ENCODE measurements at places on chromosomes 1 and 21.
A peak's percentile ranks its signal among the peaks of the same experiment; 100 is the strongest.

GRCh38 chr1:197994907-197995407, 77.8 kb downstream of the LHX9 start:
- no peak for DNase-seq

- DNase-seq, result peak; percentile 47
Observed at GRCh38 chr1:183470961-183471742, 1.1 kb upstream of the SMG7 start.

GRCh38 chr1:72051538-72051937, 230.8 kb downstream of the NEGR1 start:
- no peak for DNase-seq

GRCh38 chr1:23916209-23917131, 3.3 kb upstream of the CNR2 start:
- DNase-seq, result no peak

- no peak for DNase-seq
Observed at GRCh38 chr1:114111731-114112641, 41.7 kb downstream of the SYT6 start.

DNA sequence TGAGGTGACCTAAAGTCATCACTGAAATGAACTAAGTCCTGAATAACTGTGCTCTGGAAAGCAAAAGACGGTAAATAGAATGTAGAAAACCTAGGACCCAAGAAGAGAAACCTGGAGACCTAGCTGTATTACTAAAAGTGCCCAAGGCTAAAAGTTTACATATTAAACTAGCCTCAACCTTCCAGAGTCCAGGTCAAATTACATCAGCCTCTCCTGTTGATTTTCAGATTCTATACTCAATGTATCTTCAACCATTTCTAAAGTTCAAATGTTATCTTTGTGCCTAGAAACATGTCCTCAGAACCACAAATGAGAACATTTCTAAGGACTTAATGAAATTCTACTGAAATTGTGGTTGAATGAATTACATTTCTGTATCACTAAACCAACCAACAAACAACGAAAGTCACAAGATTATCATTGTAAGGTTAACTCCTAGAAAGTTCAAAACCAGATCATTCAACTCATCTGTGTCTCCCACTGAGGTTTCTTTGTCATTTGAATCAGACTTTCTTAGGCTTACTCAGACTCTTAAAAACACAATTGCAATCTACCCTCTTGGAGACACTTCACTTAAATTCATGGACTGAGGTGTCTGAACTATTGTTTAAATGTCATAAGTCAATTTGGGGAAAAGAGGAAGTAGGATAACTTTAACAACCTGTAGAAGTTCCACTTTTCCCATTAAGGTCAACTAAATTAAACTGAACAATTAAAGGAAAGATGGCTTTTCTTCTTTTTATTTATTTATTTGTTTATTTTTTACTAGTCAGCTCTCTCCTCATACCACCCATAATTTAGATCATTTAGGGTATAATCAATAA, 207.7 kb downstream of the BARHL2 start:
- no peak for DNase-seq

DNA sequence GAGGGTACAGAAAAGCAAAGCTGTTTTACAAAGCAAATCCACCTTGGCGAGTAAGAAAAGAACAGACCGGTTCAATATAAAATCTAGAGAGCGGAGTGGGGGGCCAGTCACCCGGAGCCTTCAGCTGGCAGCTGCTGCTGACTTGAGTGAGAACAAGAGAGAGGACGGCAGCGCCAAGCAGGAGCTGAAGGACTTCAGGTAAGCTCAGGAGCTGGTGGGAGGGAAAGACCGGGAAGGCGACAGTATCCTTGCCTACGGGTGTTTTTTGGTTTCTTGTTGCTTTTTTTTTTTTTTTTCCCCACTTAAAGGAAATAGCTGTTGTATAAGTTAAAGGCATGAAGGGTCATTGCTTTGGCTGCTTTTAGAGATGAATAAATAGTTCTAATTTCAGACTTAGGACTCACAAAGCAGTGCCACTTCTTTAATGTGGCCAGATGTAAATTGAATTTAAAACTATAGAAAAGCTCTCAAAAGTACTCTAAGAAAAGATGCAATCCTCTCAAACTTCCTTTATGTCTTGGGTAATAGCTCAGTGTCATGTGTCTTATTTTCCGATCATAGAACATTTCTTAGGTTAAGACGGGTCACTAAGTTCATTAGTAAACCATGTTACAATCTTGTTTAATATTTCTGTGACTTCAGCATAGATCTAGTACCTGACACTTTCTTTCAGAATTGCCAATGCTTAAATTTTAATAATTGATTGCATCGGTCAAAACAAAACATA, 82.8 kb downstream of the PRDM2 start:
- DNase-seq, result no peak

GRCh38 chr1:156095906-156096508, 13.7 kb upstream of the MEX3A start:
- DNase-seq, result no peak

- no peak for DNase-seq
Observed at GRCh38 chr1:231814021-231814420, 187.4 kb downstream of the DISC1 start.

GRCh38 chr1:184497959-184498723, 111.3 kb downstream of the C1orf21 start:
- DNase-seq, result no peak

GRCh38 chr1:60101516-60101915, 27.9 kb upstream of the C1orf87 start:
- no peak for DNase-seq

DNA sequence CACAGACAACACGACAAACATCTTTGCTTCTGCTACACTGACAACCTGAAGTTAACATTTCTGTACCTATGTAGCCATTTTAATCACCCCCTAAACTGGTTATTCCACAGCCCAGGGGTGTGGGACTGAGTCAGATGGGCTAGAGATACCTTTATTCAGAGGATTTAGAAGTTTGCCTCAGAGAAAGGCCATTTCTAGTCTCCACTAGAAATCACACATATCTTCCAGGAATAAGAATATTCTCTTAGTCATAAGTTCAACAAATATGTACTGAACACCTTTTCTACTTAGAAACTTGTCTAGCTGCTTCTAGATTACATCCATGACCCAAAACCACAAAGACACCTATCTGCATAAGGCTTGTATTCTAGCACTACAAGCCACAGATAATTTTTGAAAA, 38.8 kb downstream of the ERG start:
- no peak for DNase-seq

- no peak for DNase-seq
Observed at GRCh38 chr1:153763365-153764225, 11.6 kb upstream of the SLC27A3 start.

GRCh38 chr1:86370601-86371022, 25.5 kb downstream of the ODF2L start:
- DNase-seq, result no peak

GRCh38 chr1:163472651-163473248, 151.0 kb downstream of the NUF2 start:
- no peak for DNase-seq

DNA sequence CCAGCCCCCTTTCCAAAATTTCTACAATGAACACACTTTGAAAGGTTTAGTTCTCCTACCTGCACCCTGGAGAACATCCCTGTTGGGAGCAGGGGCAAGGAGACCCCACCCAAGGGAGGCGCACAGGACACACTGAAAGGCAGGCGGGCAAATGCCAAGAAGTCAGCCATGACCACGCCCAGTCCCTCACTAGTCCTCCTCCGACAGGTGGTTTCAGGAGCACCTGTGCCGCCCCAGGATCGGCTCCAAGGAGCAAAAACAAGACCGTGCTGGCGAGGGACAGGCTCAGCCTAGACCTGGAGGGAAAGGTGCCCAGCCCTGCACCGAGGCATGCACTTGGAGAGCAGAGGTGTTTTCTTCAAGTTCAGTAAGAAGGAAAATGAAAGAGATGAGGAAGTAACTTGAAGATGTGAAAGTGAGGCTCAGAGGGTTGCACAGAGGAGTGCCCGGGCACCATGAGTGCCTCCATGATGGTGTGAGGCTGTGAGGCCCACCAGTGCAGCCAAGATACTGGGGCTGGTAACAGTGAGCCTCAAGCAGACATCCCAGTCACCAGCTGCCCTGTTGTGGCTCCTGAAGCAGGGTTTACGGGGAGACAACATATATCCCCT, 19.6 kb upstream of the NADK start:
- DNase-seq, result no peak

GRCh38 chr1:17060306-17060749, 6.5 kb upstream of the SDHB start:
- DNase-seq, result no peak

GRCh38 chr1:21292984-21293536, 2.8 kb upstream of the ECE1 start:
- no peak for DNase-seq

GRCh38 chr1:163203561-163203960, 845 bp upstream of the RGS5 start:
- no peak for DNase-seq

GRCh38 chr1:54378157-54378873, 27.9 kb downstream of the SSBP3 start:
- DNase-seq, result no peak

GRCh38 chr1:87230501-87230900, 98.2 kb upstream of the LMO4 start:
- no peak for DNase-seq

GRCh38 chr1:90782046-90782445, 64.9 kb upstream of the BARHL2 start:
- DNase-seq, result no peak

- DNase-seq, result no peak
Observed at GRCh38 chr1:81326212-81326611, 474.5 kb upstream of the ADGRL2 start.

DNA sequence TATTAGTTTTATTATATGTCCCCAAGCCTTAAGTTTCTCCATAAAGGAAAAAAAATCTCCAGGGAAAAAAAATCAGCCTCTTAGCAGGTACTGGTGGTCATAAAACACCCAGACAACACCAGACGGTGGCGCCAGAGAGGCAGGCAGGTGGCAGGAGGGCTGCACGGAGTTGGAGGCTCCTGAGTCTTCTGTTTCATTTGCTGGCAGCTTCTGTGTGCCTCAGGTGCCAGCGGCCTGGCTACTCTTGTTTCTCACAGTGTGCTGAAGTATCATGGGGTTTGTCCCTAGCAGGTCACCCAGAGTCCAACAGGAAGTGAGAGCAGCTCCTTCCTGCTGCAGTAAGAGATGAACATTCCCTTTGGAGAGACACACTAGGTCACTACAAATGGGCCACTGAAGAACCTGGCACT, 123.3 kb upstream of the GADD45A start:
- no peak for DNase-seq

- no peak for DNase-seq
Observed at GRCh38 chr1:203178083-203178482, 2.5 kb upstream of the MYBPH start.

- DNase-seq, result no peak
Observed at GRCh38 chr21:31514598-31514997, 144.9 kb upstream of the SOD1 start.

DNA sequence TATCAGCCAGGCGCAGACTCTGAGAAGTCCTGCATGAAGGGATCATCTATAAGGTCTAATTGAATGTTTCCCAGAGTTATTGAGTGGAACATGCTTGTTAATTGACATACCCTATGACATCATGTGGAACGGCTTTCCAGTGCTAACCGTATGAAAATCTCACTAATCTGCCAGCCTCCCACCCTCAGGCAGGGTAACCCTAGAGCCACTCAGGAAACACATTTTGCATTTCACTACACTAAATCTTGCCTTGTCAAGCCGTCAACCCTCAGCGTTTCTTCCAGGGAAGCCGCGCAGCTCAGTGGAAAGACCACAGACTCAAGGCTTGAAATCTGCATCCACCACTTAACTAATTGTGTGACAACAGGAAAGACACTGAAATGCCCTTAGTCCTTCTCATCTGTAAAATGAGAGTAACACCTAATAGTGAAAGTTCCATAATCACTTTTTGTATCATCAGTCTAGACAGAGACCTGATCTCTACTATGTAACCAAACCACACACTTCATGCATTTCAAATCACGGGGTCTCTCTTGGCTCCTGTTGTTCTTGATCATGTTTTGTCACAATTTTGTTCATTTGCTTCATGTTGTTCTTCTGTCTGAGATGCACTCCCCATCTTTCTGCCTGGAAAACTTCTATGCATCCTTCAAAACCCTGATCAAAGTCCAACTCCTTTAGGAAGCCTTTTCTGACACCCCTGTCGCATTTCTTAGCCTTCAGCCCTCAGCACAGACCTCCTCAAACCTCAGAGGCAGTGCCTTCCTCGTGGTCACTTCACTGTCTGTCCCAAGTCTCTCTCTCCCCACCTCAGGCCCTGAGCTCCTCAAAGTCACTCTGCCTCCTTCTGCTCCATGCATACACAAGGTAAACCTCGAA, 246.5 kb downstream of the TOMM20 start:
- DNase-seq, result no peak

DNA sequence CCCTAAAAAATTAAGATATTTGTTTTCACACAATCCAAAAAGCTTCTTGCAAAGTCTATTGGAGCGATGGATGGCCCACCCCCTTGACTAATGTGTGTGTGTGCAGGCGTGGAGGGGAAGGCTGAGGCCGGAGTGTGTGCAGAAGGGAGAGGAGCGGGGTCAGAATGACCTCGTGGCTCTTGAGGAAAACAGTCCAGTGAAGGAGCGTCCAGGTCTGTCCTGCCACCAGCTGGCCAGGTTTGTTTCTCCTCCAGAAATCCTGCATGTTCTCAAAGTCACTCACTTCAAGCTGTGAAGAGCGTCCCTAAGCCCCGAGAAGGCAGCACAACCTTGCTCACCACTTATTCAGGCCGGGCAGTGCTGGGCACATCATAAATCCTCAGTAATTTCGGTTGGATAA, 69.5 kb upstream of the SSX2IP start:
- DNase-seq, result no peak

GRCh38 chr1:18137759-18138345, 30.3 kb downstream of the IGSF21 start:
- DNase-seq, result no peak

DNA sequence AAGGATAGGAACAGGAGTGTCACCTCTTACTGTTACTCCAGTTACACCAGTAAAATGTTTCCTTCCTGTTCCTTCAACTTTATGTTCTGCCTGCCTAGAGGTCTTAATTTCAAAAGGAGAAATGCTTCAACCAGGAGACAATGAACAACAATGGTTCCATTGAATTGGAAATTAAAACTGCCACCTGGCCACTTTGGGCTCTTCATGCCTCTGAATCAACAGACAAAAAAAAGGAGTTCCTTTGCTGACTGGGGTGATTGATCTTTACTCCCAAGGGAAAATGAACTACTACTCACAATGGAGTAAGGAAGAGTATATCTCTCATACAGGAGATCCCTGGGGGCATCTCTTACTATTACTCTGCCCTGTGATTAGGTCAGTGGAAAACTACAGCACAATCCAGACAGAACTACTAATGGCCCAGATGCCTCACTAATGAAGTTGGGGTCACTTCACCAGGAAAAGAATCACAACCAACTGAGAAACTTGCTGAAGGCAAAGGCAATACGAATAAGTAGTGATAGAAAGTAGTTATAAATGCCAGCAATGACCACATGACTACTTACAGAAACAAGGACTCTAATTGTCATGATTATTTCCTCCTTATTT, 76.6 kb upstream of the PRDX6 start:
- no peak for DNase-seq

GRCh38 chr1:6093071-6093470, 47.4 kb downstream of the KCNAB2 start:
- no peak for DNase-seq

- DNase-seq, result no peak
Observed at GRCh38 chr1:165895451-165895871, 68.0 kb downstream of the UCK2 start.

- DNase-seq, result no peak
Observed at GRCh38 chr1:100292711-100293110, 26.7 kb downstream of the RTCA start.
